Muscle of leg (tissue), 16 donors: ENCODE measurements at places on chromosomes 1 and 21. TPM values are rescaled to one million over a fixed set of nuclear protein-coding genes. Genes with fewer than 3 reads are reported as not detected.

C1QTNF12 gene
- total RNA-seq = 8.2 TPM

LCE3B gene
- not detected for total RNA-seq

PRXL2B gene
- 8.9 TPM for total RNA-seq

MRAP gene
- total RNA-seq = not detected

CASZ1 gene
- total RNA-seq = 30.8 TPM
